ENCODE measurements at places on chromosomes 11 and 22.

GRCh38 chr11:46528445-46529094 is 65.3 kb downstream of the AMBRA1 start:
- DNase-seq: no peak

DNA sequence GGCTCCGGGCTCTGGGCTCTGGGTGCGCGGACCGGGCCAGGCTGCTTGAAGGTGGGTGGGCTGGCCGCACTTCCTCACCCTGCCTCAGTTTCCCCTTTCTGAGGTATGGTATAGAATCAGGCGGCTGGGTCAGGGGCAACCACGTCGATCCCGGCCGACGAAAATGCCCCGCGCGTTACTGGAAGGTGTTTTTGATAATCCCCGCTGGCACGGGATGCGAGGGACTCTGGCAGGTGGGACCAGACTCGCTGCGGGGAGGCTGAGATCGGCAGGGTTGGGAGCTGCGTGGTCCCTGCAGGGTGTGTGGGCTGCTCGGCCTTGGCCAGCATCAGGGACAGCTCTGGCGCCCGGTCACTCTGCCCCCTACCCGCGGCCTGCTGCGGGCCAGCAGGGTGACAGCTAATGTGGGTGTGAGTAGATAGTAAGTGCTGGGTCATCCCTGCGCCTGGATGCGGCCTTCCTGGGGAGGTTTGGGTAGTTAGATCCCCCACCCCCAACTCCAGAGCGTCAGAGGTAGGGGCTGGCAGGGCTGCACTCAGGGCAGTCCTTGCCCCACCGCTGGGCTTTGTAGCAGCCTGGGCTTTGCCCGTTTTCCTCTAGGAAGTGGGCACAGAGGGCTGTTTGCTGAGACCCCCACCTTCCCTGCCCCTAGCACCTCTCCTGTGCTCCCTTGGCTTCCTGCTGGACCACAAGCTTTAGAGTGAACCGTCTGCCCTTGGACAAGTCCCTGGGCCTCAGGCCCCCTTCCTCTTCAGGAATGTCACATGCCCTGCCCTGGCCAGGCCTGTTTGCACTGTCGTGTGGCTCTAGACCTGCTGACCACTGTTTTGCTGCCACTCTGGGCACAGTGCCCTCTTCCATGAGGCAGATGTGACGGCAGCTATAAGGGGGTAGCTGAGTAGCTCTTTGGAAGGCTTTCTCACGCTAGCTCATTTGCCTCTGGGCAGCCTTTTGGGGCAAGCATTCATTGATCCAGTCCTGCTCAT is 579 bp downstream of the TANGO2 start:
- no peak for DNase-seq

DNA sequence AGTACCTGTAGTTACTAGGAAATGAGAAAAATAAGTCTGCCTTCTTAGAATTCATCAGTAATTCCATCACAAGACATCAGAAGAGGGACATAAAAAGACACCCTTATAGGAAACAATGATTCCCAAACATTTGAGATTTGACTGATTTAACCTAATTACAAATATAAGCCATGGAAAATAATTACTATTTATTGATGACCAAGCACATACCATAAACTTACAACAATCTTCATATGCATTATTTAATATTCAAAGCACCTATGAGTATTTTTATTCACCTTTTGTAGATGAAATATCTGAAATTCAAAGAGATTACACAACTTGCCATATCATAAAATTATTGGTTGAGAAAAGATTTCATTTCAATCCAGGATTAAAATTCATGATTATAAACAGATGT is 14.6 kb upstream of the OR52D1 start:
- no peak for DNase-seq

DNA sequence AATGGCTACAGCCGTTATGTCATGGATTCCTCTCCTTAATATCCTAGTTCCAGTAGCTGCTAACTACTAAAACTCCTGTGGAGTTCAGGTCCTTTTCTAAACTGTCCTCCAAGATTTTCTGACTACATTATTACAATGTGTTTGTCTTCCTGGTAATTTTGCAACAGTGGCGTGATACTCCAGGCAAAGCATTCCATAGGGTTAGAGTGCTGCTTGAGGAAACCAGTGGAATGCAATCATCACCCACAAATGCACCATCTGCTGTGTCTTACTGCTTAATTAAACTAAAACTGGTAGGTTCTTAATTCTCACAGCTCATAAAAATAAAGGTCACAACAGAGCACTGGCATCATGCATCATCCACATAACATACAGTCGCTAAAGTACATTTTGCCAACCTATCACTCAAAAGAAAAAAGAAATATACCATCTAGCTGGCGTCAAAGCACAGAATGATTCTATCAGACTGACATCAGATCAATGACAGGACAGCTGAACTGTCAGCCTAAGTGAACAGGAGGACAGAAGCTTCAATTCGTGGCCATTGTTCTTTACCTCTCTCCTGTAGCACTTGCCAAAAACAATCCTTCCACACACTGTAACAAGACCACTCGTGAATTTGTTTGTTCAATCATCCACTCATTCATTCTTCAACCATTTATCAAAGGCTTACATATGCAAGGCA is 182.5 kb downstream of the CADM1 start:
- no peak for DNase-seq

DNA sequence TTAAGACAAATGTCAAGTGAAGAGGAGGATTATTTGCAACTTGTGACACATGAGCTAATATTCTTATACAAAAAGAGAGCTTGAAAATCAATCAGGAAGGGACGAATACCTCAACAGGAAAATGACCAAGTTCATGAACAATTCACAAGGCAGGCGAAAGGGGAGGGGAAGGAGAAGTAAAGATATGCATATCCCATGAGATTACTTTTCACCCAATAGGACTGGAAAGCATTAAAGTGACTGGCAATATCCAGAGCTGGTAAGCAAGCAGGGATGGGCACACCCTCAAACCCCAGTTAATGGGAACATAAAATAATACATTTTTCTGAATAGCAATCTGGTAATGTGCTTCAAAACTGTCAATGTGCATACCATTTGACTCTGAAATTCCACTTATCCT is 129.5 kb downstream of the SLC1A2 start:
- DNase-seq: no peak

DNA sequence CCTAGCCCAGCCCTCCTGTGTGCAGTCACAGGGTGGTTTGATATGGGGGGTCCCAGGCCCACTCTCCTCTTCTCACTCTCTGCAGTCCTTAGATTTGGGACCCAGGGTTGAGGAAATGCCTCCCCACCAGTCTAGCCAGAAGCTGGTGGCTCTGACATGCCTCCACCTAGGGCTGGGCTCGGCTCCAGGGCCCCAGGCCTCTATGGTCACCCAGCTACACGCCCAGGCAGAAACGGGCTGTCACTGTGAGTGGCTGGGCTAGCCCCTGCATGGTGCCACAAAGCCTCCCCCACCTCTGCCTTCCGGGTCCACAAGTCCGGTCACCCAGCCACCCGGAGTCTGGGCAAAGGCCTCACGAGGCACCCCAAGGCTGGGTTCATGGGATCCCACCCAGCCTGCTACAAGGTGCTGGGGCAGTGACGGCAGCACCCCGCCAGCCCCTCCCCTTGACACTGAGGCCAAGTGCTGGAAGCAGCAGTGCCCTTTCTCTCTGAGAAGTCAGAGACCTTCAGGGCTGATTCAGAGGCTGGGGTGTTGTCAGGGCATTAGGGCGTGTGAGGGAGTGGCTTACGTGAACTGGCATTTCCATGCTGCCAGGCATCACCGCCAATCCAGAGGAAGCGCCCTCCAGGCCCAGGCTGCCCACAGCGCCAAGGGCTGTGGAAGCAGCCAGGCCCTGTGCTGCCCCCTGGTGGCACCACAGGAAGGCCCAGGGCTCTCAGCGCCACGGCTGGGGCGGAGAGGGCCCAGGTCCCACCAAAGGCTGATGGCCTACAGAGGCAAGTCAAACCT is 638 bp upstream of the PITPNM1 start:
- peak; percentile 76 for DNase-seq

DNA sequence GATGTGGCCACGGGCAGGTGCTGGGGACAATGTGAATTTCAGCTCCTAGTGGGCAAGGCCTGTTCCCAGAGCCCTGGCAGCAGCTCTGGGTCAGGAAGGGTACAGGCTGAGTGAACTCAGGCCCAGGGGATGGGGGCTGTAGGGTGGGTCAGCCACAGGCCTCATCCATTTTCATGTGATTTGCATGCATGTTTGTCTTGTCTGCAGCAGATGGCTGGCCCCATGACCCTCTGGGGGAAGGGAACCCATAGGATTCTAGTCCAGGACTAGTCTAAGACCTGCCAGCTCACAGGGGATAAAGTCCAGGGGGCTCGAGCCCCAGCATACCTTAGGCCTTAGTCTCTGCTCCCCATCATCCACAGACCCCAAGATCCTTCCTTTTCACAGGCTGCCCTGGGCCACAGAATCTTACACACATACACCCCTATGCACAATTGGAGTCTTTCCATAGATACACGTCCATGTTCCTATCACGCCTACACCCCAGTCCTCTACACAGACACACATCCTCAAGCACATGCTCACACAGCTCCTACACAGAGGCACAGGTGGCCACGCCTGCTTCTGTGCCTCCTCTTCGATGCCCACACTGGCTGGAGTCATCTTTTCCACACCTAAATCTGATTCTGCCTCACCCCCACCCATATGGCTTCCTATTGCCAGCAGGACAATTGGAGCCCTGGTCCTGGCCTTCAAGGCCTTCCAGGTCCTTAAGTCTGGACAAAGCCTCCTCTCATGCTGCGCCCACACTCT is 25.7 kb downstream of the PDE2A start:
- DNase-seq: no peak

- DNase-seq: no peak
Observed at GRCh38 chr11:35322318-35322979, 96.9 kb downstream of the SLC1A2 start.

- no peak for DNase-seq
Observed at GRCh38 chr22:28435982-28436381, 243.7 kb downstream of the TTC28 start.

DNA sequence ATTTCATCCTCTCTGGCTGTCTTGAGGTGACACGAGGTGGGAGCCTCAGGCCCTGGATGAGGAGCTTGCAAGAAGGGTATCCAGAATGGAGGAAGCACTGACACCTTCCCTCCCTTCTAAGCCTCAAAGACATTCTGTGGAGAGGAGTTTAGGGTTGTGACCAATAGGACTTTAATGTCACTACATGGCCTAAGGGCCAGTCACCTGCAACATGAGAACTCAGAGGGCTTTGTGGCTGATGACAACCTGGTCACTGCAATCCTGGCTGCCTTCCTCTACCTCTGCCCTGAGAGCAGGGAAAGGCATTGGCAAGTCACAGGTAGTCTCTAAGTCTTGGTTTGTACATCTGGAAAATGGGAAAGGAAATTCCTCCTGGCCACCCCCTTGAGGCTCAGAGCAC is 33.7 kb downstream of the PISD start:
- DNase-seq: no peak

GRCh38 chr11:122746050-122746478 is 90.5 kb downstream of the UBASH3B start:
- DNase-seq: no peak

GRCh38 chr22:41777749-41778425 is 22.6 kb upstream of the CCDC134 start:
- DNase-seq: no peak

- DNase-seq: no peak
Observed at GRCh38 chr11:10618490-10618889, 50.0 kb upstream of the LYVE1 start.

GRCh38 chr11:77377734-77378133 is 76.2 kb upstream of the GDPD4 start:
- no peak for DNase-seq

Measured in renal cortex interstitium (tissue), 15 donors.